PC-9 (cell line): ENCODE measurements at places on chromosomes 4 and X.

DNA sequence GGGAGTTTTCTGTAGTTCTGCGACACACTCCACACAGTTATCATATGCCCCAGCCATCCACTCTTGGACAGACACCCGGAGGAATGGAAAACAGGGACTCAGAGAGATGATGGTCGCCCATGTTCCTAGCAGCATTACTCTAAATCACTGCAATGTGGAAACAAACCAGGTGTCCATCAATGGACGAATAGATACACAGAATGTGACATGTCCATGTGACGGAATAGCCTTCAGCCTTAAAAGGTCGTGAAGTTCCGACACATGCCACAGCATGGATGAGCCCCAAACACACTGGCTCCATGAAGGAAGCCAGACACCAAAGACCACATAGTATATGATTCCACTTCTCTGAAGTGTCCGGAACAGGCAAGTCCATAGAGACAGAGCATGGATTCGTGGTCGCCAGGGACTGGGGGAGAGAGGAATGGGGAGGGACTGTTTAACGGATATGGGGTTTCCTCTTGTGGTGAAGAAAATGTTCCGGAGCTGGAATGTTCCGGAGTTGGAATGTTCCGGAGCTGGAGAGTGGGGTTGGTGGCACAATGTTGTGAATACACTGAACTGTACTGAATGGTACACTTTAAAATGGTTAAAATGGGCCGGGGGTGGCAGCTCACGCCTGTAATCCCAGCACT is 28.7 kb upstream of the AFAP1 start:
- DNase-seq = no peak
- no peaks in the 10 kb centered on the region for H3K36me3 ChIP-seq
- no peak overlapping the region for H3K4me3 ChIP-seq
- no peaks in the 10 kb centered on the region for H3K27me3 ChIP-seq
- H3K4me1 ChIP-seq = peaks cover 95% of the 10 kb centered on the region

DNA sequence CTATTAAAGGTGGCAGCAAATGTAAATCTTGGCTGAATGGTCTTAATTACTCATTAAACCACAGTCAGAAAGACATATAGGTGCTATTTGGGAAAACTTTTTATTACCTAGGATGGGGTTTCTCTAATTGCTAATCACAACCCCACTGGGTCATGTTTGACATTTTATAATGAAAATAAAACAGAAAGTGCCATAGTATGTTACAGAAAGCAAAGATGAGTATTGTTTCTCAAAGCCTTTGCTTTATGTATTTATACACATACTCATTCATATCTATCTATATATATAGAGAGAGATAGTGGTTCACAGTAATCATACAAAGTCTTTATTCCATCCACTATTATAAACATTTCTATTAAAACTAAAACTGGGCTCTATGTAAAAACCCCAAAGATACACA is 18.2 kb downstream of the TMEM184C start:
- no peak overlapping the region for H3K4me3 ChIP-seq
- no peaks in the 10 kb centered on the region for H3K27me3 ChIP-seq
- DNase-seq = no peak
- peaks cover 5% of the 10 kb centered on the region; the same call in 1 of the 2 replicates for H3K36me3 ChIP-seq
- no peak overlapping the region for H3K27ac ChIP-seq
- H3K4me1 ChIP-seq = no peaks in the 10 kb centered on the region

DNA sequence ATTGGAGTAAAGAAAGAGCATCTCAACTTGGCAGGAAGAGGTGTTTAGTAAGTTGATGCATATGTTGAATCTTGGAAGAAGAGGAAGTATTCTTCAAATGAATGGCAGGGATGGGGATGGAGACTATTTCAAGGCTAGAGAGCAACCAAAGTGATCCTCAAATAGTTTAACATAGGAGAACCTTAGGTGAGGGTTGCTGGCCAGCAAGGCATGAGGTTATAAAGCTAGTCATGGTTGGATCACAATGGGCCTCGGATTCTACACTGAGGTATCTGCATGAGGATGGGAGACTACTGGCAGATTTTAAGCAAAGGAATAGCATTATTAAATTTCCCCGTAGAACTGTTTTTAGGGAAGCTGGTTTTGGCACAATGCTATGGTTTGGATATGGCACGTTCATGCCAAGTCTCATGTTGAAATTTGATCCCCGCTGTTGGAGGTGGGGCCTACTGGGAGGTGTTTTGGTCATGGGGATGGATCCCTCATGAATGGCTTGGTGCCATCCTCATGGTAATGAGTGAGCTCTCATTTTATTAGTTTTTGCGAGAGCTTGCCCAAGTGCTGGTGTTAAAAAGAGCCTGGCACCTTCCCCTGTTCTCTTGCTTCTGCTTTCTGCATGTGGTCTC is 41.9 kb upstream of the ETNPPL start:
- H3K27me3 ChIP-seq = no peaks in the 10 kb centered on the region
- no peaks in the 10 kb centered on the region for H3K4me1 ChIP-seq
- no peak for DNase-seq

DNA sequence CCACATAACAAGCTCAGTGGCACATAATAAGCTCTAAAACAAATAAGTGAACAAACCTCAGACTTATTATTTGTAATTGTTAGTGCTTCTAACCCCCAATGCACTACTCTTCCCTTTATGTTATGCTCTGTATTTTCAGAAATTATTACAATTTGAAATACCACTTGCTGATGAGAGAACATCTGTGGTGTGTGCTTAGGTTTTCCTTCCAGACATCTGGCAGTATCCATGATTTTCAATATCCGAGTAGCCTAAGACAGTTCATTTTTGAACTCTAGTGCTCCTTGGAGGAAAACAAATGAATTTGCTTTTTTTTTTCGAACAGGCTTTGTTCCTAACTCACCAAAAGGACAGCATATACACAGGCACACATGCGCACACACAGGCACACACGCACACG is 278.7 kb upstream of the CLNK start:
- H3K36me3 ChIP-seq = no peaks in the 10 kb centered on the region
- no peak overlapping the region for H3K27ac ChIP-seq
- no peaks in the 10 kb centered on the region for H3K4me1 ChIP-seq
- H3K4me3 ChIP-seq = no peak overlapping the region

- DNase-seq = no peak
- H3K27me3 ChIP-seq = no peaks in the 10 kb centered on the region
- no peak overlapping the region for H3K27ac ChIP-seq
- H3K4me1 ChIP-seq = no peaks in the 10 kb centered on the region
These were observed 377.2 kb upstream of the ANXA10 start for GRCh38 chr4:167715176-167715575.

GRCh38 chr4:121139533-121140222 is 24.4 kb downstream of the TNIP3 start:
- no peaks in the 10 kb centered on the region for H3K4me1 ChIP-seq
- peak; percentile 2 for DNase-seq
- no peaks in the 10 kb centered on the region for H3K36me3 ChIP-seq
- H3K27me3 ChIP-seq = no peaks in the 10 kb centered on the region
